ENCODE measurements at places on chromosomes 7 and 10. TPM values are rescaled to one million over a fixed set of nuclear protein-coding genes. Genes with fewer than 3 reads are reported as not detected.
A peak's percentile ranks its signal among the peaks of the same experiment; 100 is the strongest.

DENND11 gene
- 25.7 TPM for total RNA-seq

DNA sequence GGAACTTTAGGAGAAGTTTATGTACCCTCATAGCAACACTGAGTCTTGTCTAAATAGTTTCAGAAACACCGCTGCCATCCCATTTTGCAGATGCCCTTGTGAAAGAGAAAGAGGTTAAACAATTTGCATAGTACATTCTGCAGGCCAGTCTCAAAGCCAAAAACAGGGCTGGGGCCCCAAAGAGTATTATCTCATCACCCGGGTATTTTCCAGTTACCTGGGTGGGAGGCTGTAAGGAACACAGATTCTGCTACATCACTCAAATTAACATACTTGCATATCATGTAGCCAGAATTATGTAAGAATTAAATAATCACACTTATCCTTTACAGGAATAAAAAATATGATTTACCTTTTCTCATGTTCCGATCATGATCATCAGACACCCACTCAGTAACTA lies 3.1 kb upstream of the FAM171A1 start:
- DNase-seq: peak; percentile 59
- peaks cover 3% of the 10 kb centered on the region for H3K4me1 ChIP-seq
- H3K27me3 ChIP-seq: no peaks in the 10 kb centered on the region
- H3K36me3 ChIP-seq: no peaks in the 10 kb centered on the region
- no peak overlapping the region for H3K4me3 ChIP-seq
- H3K27ac ChIP-seq: no peak overlapping the region

GRCh38 chr7:80089366-80089765 lies 45.3 kb upstream of the GNAI1 start:
- H3K4me3 ChIP-seq: no peak overlapping the region

OR6B1 gene
- total RNA-seq: not detected

HOXA10 gene
- not detected for total RNA-seq

DNA sequence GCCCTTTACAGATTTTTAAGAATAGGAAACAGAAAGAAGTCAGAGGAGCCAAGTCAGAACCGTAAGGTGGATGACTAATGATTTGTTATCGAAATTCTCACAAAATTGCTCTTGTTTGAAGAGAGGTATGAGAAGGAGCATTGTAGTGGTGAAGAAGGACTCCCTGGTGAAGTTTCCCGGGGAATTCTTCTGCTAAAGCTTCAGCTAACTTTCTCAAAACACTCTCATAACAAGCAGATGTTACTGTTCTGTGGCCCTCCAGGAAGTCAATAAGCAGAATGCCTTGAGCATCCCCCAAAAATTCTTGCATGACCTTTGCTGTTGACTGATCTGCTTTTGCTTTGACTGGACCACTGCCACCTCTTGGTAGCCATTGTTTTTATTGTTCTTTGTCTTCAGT lies 152.9 kb downstream of the HGF start:
- H3K27ac ChIP-seq: no peak overlapping the region
- H3K27me3 ChIP-seq: no peaks in the 10 kb centered on the region
- H3K4me1 ChIP-seq: no peaks in the 10 kb centered on the region
- no peaks in the 10 kb centered on the region for H3K36me3 ChIP-seq
- H3K4me3 ChIP-seq: no peak overlapping the region
- no peak for DNase-seq

DYDC2 gene
- total RNA-seq: 5.3 TPM

- peak within 1 kb of the TSS; percentile 82 for H3K27ac ChIP-seq
- H3K27me3 ChIP-seq: no peaks in the 10 kb centered on the region
- peak; percentile 93 for DNase-seq
- no peaks in the 10 kb centered on the region for H3K36me3 ChIP-seq
Observed at GRCh38 chr7:80134536-80135308, at the start of gene GNAI1. TSS of gene GNAI1 (plus strand) at chr7:80134831. CDS start at chr7:80135161, 330 bp downstream.

DNA sequence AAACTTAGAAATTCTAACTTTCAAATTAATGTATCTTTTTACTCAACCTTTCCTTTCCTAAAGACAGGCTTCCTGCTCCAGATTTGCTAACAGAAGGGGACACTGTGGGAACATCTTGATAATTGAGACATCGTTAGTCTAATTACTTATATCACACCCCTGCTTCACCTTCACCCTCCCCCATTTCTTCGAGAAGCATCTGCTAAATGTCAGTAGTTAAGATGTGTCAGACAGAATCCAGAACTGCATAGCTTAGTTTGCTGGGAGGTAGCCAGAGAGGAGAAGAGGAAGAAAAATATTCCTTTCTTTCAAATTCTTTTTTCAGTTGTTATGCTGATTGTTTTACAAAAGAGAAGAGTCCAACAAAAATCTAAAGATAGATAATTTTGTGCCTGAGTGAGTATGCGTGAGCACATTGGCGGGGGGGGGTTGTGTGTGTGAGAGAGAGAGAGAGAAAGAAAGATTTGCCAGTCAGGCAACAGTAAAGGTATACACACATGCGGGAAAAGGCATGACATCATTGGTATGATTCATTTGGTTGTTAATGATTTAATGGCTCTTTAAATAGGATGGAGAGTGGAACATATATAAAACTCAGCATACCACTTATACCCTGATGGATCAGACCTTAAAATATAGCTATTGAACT lies 192.4 kb downstream of the PTN start:
- H3K4me3 ChIP-seq: no peak overlapping the region
- DNase-seq: peak; percentile 50
- no peak overlapping the region for H3K27ac ChIP-seq
- H3K27me3 ChIP-seq: no peaks in the 10 kb centered on the region

DNA sequence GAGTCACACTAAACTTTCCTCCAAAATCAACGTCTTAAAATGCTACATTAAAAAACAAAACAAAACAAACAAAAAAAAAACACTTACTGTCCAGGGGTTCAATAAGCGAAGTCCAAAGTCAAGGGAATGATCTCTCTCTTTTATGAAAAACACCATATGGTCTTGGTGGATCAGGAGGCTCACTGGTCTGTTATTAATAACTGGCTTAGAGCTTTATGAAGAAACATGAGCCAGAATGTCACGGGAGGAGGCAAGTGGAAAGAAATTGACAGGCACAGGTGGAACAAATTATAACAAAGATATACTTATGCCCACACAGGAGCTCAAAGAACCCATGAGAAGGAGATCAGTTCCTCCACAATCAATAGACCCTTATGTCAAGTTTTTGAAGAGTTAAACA lies at the start of gene MRLN:
TSS of gene MRLN (minus strand) at position 189 of the 400 bp plus-strand sequence.
- no peak within 1 kb of the TSS for H3K4me3 ChIP-seq
- H3K27me3 ChIP-seq: no peaks in the 10 kb centered on the region
- no peak within 1 kb of the TSS for H3K27ac ChIP-seq
- no peaks in the 10 kb centered on the region for H3K36me3 ChIP-seq
- H3K4me1 ChIP-seq: no peaks in the 10 kb centered on the region
- no peak for DNase-seq

GRCh38 chr10:110447886-110448285 lies 49.8 kb upstream of the DUSP5 start:
- H3K27me3 ChIP-seq: no peaks in the 10 kb centered on the region
- no peaks in the 10 kb centered on the region for H3K36me3 ChIP-seq
- no peak overlapping the region for H3K27ac ChIP-seq
- H3K4me1 ChIP-seq: no peaks in the 10 kb centered on the region
- peak; percentile 22 for DNase-seq

DNA sequence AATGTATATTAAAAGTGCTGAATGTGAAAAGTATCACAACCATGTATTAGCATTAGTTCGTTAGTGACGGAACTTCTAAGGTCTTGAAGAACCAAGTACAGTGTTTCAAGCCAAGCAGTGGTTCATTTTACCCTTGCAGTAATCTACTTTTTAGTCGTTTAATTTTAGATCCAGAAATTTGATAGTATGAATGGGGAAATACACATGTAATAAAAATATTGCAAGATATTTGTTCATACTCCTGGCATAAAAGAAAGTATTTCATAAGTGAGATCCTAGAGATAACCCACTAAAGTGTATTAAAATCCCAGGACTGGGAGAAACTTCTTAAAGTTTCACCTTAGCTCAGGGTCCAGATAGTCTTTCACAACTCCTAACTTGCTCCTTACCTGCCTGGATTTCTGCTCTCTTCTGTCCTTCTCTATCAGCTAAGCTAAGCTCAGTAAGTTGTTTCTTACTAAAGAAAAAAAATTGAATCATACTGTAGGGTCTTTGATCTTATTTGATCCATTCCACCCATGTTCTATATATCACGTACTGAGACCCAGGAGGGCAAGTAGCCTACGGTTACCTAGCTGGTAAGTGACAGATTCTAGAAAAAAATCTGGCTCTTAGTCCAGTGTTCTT lies 1.5 kb downstream of the BCAP29 start:
- H3K27me3 ChIP-seq: no peaks in the 10 kb centered on the region
- H3K4me1 ChIP-seq: no peaks in the 10 kb centered on the region
- H3K4me3 ChIP-seq: peak overlapping the region; percentile 94
- H3K27ac ChIP-seq: no peak overlapping the region
- H3K36me3 ChIP-seq: peaks cover 12% of the 10 kb centered on the region

CPA2 gene
- total RNA-seq: 0.40 TPM

PAX2 gene
- total RNA-seq: 0.99 TPM

GRCh38 chr7:94679358-94679757 lies 23.4 kb upstream of the SGCE start:
- H3K36me3 ChIP-seq: no peaks in the 10 kb centered on the region
- H3K27ac ChIP-seq: no peak overlapping the region
- DNase-seq: no peak
- H3K27me3 ChIP-seq: no peaks in the 10 kb centered on the region
- H3K4me3 ChIP-seq: no peak overlapping the region

DNA sequence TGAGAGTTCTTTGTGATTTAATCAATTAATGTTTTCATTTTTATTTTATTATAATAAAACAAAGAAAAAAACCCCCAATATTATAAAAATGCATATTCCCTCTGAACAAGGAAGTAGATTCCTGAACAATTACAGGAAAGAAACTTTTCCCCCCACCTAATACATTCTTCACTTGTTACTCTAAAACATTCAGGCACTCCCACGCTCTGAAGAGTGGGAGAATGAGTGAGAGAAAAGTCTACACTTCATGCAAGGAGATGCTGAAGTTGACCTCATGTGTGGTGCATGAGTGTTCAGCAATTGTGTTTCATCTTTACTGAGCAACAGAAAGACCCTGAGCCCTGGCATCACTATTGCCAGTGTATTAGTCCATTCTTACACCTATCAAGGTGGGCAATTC lies 244.2 kb upstream of the IGFBP3 start:
- DNase-seq: no peak
- no peaks in the 10 kb centered on the region for H3K4me1 ChIP-seq
- H3K36me3 ChIP-seq: no peaks in the 10 kb centered on the region

OR2A5 gene
- not detected for total RNA-seq

DNA sequence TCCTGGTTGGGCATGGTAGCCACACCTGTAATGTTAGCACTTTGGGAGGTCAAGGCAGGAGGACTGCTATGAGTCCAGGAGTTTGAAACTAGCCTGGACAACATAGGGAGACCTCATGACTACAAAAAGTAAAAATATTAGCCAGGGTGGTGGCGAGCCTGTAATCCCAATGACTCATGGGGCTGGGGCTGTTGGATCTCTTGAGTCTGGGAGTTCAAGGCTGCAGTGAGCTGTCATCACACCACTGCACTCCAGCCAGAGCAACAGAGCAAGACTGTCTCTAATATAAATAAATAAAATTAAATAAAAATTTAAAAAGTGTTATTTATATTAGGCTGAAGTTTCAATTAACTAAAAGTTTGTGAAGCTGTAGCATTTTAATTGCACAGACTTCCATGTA lies 207.3 kb downstream of the NXPH1 start:
- H3K27ac ChIP-seq: no peak overlapping the region
- H3K4me3 ChIP-seq: no peak overlapping the region
- H3K27me3 ChIP-seq: no peaks in the 10 kb centered on the region
- peaks cover 4% of the 10 kb centered on the region for H3K4me1 ChIP-seq
- DNase-seq: no peak

DNA sequence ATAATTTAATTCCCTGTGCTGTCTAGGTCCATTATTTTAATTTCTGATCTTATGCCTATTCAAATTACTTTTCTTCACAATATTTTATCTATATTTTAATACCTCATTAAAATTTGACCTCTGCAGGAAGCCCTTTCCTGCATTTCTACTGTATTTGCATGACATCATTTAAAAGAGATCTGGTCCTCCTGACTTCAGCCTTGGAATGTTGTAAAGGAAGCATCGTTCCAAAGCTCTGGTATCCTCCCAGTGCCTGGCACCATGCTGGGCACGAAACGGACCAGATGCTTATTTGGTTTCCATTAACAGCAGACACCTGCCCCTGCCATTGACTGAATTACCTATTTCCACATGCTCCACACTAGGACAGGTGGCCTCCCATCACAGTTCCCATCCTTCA lies 247.5 kb downstream of the KLF6 start:
- no peaks in the 10 kb centered on the region for H3K27me3 ChIP-seq
- H3K27ac ChIP-seq: no peak overlapping the region
- H3K36me3 ChIP-seq: no peaks in the 10 kb centered on the region
- no peak overlapping the region for H3K4me3 ChIP-seq

DNA sequence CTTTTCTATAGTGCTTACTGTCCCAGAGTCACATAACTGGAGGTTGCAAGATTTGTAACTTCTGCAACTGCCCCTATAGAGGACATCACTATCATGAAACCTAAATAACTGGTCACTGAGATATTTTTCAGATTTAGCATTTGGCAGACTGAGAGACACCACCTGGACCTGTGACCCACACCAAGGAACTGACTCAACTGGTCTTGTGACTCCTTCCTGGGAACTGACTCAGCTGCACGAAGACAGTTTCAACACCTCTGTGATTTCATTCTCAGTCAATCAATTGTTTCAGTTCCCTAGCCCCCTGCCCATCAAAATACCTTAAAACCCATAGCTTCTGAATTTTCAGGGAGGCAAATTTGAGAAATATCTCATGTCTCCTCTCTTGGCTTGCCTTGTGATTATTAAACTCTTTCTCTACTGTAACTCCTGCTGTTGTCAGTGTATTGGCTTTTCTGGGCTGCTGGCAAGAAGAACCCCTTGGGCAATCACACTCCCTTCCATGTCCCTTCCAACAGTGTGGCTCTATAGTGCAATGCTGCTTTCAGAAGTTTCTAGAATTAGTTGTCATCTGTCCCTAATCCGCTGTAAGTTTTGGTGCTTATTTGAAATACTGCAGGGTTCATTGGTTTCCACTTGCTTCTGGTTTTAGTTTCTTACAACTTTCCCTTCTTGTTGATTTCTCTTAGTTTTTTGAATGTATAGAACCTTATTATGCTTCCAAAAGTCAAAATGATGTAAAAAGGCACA lies 127.8 kb upstream of the ADCY1 start:
- no peaks in the 10 kb centered on the region for H3K27me3 ChIP-seq
- no peak for DNase-seq
- H3K4me1 ChIP-seq: no peaks in the 10 kb centered on the region

PNLIPRP1 gene
- not detected for total RNA-seq

DNA sequence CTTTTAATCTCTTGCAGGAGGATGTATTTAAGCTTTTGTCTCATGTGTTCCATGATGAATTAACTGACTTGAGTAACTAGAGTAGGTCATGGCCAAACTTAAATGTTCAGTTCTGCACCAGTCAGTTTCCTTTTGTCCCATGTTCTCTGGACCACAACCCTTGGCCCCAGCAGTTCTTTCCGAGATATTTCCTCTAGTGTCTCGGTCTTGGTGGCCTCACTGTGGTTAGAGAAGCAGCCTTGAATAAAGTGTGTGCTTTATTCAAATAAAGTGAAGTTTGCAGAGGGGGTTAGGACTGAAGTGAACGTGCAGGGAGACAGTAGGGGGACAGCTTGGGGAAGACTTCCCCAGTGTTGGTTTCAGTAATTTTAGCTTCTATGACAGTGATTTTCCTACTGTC lies 9.3 kb downstream of the ZNF212 start:
- H3K36me3 ChIP-seq: peaks cover 28% of the 10 kb centered on the region
- H3K27ac ChIP-seq: no peak overlapping the region
- no peaks in the 10 kb centered on the region for H3K27me3 ChIP-seq
- no peak for DNase-seq
- H3K4me3 ChIP-seq: no peak overlapping the region

All from endodermal cell (in vitro differentiated cells).